ENCODE measurements at places on chromosomes 16 and 17.

DNA sequence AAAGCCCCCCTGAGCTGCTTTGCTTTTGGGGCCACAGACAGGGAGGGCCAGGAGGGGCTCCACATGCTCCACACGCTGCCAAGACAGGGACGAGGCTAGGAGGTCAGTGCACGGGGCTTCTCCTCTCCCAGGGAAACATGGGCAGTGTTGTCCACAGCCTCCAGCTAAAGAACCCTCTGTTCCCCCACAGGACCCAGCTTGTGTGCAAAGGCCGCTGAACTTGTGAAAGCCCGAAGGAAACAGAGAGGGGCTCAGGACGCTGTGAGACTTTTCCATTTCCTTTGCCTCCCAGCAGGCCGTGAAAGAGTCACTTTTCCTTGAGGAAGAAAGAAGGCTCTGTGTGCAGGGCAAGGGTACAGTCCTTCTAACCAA is 9.7 kb downstream of the CDRT4 start:
- no peak for DNase-seq

GRCh38 chr16:83762141-83762991 is 45.4 kb upstream of the HSBP1 start:
- no peak for DNase-seq

GRCh38 chr17:2374549-2375285 is 26.1 kb downstream of the MNT start:
- no peak for DNase-seq

DNA sequence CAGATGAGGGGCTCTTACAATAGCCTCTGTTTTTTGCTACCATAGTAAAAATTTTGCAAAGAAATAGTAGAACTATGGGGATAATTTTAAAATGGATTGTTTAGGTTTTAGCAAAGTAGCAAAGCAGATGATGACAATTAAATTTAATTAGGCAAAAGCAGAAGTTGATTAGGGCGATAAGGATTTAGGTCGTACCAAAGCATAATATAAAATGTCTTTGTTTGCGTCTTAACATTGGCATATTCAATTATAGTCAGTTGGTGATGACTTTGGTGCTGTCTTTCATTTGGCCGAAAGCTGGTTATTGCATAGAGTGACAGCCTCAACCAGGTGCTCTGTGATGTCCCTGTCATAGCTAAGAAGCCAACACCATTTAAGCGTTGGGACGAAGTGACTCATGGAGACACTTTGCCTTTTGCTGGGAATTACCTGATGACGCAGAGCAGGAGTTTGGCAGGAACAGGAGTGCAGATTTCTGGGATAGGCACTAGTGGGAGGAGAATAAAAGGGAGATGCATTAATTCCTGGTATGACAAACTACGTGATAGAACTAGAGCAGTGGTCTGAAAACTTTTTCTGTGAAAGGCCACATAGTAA is 38.3 kb downstream of the MAP2K6 start:
- DNase-seq, result no peak

GRCh38 chr17:21687136-21687953 is 5.0 kb upstream of the KCNJ18 start:
- no peak for DNase-seq

GRCh38 chr16:24694931-24695330 is 34.5 kb upstream of the TNRC6A start:
- DNase-seq, result no peak

DNA sequence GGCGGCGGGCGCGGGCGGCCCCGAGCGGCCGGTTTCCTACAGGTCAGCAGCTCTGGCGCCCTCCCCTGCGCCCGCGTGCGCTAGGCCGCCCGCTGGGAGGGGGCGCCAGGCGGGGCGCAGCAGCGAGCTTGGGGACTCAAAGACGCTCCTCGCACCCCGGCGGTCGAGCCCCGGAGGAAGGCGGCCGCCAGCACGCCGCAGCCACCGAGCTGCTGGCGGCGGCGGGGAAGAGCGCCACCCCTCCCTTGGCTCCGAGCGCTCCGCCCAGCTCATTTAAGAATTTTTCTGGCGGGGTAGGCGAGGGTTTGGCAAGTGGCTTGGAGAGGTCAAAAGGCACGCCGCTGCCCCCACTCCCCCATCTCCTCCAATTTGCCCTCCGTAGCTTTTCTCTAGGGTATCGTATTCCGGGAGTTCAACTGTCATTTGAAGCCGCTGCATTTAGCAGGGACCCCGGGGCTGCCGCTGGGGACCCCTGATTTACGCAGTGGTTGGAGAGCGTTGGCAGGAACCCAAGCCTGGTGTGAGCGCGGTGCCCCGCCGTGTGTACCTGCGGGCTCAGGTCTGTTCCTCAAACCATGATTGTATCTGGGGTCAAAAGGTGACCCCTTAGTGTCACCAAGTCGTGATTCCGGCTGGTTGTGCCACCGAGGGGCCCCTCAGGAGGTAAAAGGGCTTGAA is 59.5 kb upstream of the GSE1 start:
- no peak for DNase-seq

DNA sequence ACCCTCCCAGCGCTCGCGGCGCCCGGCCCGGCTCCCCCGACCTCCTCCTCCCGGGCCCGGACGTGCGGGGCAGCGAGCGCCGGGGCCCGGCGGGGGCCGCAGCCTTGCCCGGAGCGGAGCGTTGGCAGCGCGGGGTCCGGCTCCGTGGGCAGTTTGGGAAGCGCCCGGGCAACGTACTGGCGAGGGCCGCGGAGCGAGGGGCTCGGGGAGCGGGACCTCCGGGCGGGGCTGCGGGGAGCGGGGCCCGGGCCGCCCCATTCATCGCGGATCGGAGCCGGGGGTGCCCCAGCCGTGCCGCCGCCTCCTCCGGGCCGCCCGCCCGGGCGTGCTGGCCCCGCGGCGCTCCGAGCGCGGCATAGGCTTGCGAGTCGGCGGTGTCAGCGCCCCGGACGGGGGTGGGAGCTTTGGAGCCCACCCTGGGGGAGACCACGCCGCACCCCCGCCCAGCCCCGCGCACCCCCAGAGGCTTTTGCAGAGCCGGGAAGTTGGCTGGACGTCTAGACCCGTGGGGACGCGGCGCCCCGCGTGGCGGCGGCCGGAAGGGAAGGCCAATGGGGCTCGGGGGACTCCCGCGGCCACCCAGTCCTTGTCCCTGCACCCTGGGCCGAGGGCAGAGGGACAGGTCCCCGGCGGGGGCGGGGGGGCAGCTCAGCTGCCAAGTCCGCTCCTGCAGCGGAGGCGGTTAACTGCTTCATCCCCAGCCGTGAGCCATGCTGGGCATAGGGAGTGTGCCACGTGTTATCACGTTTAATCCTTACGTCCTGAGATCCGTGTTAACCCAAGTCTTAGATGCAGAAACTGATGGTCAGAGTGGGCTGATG is 852 bp downstream of the ZNF469 start:
- no peak for DNase-seq

DNA sequence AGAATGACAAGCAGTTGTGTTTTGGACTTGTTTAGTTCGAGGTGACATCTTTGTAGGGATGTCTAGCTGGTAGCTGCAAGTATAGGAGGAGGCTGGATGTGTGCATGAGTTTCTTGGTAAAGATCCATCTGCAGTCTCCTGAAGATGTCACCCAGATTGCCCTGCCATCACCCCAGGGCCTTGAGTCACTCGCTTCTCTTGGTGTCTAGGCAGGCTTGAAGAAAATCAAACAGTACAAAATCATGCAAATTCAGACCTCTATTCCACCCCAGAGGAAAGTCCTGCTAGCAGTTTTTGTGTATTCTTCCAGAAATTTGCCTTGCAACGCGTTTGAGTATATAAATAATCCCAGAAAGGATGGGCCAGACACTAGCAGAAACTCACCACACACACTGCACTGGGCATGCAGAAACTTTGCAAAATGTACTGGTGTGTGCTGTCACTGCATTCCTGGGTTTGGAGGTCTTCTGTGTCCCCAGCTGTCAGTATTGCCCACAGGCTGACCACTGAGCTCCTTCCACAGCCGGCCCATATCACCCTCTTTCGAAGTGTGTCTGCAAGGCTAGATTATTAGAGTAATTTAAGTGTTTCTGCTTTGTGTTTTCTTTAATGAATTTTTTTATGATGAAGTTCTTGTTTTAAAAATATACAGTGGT is 51.5 kb downstream of the TENT4B start:
- no peak for DNase-seq

DNA sequence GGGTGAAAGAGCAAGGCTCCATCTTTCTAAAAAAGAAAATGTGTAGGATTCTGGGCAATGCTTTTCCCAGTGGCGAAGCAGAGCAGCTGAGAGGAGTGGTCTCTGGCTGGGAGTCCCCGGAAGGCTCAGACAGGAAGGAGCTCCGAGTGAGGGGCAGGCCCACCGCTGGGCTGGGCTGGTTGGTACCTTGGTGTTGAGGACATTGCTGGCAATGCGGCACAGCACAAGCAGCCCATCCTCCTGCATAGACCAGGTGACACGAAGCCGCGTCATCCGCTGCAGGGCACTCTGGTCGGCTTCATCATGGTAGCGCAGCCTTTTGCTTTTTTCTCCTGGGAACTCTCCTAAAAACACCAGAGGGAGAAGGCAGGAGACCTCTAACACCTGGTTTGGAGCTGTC is 63.9 kb downstream of the GTF3C1 start:
- DNase-seq, result no peak

GRCh38 chr17:8839410-8839935 is 28.0 kb downstream of the PIK3R6 start:
- DNase-seq, result no peak

DNA sequence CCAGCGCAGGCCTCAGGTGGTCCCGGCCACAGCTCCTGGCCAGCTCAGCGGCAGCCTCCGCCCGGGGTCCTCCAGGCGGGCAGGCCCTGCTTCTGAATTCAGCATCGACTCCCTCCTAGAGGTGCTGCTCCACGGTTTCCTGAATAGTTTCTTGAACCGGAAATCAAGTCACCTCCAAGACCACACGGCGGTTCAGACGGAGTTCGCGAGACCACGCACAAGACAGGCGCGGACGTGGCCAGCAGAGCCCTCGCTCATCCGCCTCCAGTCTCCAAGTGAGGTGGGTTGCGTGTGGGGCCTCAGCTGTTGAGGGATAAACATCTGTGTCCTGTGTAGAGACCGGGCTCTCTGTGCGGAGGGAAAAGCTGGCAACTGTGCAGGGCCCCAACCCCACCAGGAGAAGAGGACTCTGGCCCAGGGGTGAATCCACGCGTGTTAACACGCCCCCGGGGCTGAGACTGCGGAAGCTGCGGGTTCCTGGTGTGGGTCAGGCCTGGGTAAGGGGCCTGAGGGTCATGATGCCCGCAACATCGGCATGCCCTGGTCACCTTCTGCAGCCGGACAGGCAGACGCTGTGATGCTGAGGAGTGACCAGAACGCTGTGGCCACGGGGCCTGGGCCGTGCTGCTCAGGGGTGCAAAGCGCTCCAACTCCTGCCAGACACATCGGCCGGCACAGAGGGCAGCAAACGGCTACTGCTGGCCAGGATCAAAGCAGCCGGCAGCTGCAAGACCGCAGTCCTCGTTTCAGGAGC is 55.0 kb upstream of the METRNL start:
- no peak for DNase-seq

GRCh38 chr17:47838636-47839035 is 2.4 kb downstream of the SCRN2 start:
- no peak for DNase-seq

GRCh38 chr17:78645421-78646295 is 68.5 kb upstream of the DNAH17 start:
- DNase-seq, result no peak

- no peak for DNase-seq
Observed at GRCh38 chr16:86862595-86863280, 284.4 kb downstream of the FOXL1 start.

DNA sequence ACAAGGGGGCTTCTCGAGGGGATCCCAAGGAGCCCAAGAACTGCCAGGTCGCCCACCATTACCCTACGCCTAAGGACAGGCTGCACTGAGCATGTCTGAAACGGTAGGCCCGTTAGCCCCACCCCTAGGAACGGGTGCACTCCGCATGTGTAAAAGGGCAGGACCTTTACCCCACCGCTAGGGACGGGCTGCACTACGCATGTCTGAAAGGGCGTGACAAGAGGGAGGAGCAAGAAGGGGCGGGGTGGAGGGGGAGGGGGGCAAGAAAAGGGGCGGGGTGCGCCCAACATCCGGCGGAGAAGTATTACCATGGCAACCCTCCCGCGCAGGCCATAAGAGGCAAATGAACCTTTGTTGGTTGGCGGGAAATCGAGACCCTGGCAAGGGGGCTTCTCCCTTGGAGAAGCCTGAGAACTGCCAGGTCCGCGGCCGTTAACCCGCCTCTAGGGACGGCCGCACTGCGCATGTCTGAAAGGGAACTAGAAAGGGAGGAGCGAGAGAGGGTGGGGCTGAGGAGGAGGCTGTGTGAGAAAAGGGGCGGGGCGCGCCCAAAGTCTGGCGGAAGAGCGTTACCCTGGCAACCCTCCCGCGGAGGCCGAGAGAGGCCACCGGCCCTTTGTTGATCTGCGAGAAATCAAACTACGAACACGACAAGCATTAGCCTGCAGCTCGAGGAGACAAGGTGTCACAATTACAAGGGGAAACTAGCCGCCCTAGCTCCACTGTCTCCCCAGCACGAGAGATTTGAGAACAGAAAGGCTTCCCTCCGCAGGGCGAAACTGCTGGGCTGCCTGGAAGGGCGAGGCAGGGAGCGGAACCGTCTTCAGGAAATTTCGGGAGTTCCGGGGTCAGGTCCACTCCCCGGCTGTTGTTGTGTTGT is 2046.8 kb downstream of the TP53TG3F start:
- no peak for DNase-seq

DNA sequence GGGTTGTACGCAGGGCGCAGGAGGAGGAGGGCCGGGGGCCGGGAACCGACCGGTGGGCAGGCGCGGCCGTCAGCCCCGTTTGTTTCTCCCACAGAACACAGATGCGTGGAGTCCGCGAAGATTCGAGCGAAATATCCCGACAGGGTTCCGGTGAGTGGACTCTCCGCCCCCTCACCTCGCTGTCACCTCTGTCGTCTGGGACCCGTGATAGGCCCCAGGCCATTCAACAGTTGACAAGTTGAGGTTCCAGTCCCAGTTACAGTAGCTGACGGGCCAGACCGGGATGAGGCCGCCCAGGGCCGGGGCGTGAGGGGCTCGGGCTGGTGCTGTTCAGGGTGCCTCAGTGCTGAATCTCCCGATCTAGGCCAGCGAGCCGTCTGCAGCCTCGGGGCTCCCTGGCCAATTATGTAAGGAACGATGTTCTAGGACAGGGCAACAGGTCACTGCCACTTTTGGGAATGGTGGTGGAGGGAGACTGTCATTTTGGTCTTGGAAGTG is 628 bp downstream of the GABARAPL2 start:
- DNase-seq, result no peak

DNA sequence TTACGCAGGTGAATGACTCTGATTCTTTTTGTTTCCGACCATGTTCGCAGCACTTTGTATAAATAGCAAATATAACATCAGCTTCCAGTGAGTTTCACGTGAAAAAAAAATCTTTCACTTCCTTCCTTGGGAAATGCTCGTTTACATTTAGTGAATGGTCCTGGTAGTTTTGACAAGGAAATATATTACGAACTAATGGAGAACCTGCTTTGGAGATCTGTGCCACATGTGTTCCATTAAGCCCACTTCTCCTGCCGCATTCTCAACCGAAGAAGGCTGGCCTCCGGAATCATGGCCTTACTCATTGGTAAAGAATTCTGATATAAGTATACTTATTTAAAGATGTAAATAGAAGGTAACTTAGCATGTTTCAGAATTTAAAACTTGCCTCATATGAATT is 3.6 kb downstream of the CRAMP1 start:
- no peak for DNase-seq

GRCh38 chr17:71184716-71185115 is 936.1 kb upstream of the SOX9 start:
- DNase-seq, result no peak
